ENCODE measurements at places on chromosomes 2 and 18.

DNA sequence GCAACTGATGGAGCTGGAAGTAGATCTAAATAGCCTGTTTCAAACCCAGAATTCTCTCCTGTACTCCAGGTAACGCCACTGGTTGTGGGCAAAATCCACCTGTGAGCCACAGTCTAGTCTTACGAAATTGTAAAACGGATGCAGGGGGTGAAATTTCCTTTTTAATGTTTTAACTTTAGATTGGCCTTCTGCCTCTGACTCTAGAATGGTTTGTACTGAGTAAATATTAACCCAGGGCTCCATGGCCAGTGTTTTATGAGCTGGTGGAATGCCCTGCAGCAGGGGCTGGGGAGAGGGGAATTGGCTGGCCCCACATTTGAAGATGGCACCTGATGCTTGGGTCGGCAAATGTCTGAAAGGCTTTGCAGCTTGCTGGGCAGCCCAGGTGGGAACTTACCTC, 156.6 kb downstream of the MYCN start:
- no peak for DNase-seq

DNA sequence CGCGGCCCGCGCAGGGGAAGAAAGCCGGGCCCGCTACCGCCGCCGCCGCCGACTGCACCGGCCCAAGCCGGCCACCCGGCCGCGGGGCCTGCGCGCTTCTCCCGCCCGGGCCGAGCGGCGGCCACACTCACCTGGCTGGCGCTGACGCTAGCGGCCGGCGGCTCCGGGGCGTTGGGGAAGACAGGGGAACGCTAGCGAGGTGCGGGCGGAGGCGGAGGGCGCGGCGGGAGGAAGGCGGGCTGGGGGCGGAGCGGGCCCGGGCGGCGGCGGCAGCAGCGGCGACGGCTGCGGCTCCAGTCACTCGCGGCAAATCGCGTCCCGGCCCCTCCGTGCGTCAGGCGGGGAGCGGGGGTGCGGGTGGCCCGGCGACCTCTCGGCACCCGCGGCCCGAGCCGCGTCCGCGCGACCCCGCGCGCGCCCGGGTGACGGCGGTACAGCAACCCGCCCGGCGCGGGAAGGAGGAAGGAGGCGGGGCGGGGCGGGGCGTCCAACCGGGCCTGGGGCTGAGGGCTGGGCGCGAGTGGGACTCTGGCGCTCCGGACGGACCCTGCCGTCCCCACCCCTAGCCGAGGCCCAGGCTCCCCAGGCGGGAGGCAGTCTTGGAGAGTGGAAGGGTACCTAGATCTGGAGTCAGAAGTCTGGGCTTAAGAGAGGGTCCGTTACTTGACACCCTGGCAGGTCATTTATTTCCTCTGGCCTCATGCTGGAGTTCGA, at the start of gene SESTD1:
SESTD1 (minus strand) TSS at position 465 of the 714 bp plus-strand sequence. CDS start 72,991 bp downstream, outside the sequence.
- DNase-seq: peak; percentile 70

GRCh38 chr18:25181993-25182392, 170.0 kb downstream of the ZNF521 start:
- no peak for DNase-seq

- DNase-seq: no peak
These were observed 116.6 kb downstream of the GLI2 start for GRCh38 chr2:120852200-120852815.

DNA sequence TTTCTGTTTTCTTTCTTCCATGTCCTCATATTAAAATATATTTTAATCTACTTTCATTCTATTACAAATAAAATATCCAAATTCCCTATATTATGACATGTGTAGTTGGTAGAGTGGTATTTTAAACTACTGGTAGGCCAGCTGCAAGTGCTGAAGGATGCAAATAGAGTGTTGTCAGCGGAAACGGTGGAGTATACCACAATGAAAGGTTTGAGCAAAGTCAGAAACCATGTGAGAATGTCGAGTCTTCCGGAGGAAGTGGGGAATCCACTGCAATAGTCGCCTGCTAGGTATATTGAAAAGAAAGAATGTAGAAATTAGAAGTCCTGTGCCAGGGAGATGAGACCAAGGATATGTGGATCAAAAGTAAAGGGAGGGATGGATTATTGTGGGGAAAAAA, 373.9 kb downstream of the DSEL start:
- DNase-seq: no peak

DNA sequence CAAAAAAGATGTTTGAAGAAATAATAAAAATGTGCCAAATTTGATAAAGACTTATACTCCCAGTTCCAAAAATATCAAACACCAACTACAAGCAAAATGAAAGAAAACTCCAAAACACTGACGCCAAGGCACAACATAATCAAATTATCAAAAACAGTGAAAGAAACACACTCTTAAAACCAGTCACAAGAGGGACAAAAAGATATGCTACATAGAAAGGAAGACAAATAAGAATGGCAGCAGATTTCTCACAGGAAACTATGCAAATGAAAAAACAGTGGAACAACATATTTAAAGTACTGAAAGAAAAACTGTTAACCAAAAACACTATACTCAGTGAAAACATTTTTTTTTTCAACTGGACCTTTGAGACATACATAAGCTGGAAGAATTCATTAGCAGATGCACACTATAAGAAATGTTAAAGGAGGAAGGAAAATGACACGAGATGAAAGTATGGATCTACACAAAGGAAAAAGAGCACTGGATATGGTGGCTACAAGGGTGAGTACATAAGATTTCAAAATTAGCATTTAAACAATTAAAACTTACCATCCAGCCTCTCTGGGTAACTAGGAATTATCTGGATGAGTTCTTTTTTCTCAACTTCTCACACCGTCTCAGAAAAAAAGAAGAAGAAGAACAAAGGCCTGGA, 94.0 kb upstream of the ACVR1C start:
- DNase-seq: no peak

- no peak for DNase-seq
These were observed 225.3 kb downstream of the ICOS start for GRCh38 chr2:204161886-204162285.

DNA sequence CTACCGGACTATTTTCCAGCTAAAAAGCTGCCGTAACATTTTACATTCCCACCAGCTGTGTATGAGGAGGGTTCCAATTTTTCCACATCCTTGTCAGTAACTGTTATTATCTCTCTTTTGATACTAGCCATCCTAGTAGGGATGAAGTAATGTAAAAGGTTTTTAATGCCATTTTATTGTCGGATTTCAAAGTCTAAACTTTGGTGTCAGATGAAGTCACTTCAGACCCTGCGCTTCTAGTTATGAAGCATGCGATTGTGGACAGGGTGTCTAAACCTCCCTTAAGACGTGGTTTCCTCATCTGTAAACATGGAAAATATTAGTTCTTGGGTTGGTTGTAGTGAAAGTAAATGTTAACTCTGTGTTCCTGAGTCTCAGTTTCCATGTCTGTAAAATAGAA, 4.7 kb downstream of the DGKD start:
- no peak for DNase-seq

GRCh38 chr2:65390134-65390533, 42.3 kb downstream of the SPRED2 start:
- DNase-seq: peak; percentile 49

DNA sequence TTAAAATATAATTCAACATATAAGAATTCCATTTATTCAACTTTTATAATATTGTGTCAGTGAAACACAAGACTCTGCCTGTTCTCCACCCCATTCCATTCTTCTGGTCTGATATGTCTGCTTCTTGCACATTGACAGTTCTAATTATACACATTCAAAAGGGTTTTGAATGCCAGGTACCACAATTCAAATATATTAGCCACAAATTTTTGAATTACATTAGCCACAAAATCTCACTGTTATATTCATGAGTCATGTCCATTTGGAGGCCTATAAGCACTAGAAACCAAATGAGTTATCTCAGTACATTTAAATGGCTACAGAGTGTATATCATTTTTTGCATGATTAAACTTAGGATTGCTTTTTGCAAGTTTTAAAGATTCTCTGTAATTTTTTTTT, 72.1 kb downstream of the CCDC150 start:
- no peak for DNase-seq

- DNase-seq: no peak
These were observed 409.0 kb downstream of the LPIN1 start for GRCh38 chr2:12155303-12156051.

DNA sequence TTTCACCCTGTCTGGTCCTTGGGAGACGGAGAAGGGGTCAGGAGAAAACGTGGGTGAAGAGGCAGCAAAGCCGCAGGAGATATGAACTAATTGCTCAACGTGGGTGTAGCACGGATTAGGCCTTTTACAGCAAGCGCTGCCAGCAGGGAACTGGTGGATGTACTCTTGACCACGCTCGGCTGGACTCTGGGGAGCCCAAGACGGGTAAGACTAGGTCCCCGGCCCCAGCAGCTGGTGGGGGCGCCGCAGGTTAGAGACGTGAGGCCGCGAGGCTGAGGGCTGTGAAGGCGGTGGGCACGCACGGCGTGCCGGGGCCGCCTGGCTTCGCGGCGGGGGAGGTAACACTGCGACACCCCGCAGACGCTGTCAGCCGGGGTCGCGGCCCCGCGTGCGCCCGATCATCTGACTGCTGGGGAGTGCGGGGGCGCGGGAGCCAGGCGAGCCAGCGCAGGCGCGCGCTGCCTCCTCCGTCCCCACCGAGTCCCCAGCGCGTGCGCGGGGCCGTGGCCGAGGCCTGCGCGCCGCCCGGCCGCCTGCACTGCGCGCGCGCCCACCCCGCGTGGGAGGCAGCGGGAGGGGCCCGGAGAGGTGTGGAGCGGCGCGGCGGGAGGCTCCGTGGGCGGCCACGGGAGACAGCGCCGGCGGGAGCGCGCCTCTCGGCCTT, at the start of gene CLIP4:
CLIP4 (plus strand) TSS at position 470 of the 664 bp plus-strand sequence. CDS start 5,974 bp downstream, outside the sequence.
- DNase-seq: peak; percentile 75

DNA sequence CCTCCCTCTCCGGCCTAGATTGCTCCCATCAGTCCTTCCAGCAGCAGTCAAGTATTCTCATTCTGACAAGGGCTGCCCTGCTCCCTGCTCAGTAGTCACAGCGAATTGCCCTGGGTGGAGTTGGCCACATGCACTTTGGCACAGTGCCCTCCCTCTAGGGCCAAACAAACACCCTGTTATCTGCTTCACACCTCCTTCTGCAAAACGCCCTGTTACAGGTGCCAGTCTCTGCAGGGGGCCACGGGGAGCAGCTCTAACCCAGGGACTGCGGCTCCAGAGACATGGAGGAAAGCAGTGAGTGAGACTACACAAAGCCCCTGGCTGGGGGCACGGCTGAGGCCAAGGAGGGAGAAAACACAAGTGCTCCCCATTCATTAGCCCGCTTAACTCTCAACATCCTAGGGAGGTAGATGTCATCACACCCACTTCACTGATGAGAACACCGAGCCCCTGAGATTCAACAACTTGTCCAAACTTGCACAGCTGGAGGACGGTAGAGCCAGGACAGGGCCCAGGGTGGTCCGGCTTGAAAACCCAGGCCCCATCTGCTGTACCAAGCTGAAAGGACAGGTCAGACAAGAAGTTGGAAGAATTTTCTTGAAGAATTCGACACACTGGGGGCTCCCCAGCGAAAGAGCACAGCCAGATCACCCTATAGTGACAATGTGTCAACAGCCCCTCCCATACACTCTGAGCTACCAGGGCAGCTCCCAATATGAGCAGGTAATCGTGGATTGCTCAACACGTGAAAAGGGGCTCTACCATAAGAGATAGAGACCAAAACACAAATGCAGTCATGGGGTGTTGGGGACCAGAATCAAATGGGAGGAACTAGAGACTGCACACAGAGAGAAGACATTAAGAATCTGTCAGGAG, 8.7 kb upstream of the TFCP2L1 start:
- DNase-seq: no peak

- no peak for DNase-seq
These were observed 25.7 kb downstream of the RHOB start for GRCh38 chr2:20472569-20472968.

DNA sequence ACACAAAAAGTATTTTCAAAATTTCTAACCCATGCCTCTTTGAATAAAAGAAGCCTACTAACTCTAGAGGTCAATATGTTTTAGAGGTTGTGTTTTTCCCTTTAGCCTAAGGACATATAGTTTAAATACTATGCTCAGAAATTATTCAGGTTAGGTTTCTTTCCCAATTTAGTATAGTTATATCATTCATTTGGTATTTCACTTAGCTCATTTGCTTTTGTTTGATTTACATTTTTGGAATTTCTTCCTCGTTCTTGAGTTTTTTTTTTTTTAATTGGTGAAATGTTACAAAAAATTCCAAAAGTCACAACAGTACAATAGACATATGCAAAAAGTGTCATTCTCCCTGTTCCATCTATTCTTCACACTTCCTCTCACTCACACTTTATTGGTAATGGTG, 371.3 kb upstream of the TNP1 start:
- DNase-seq: no peak

- DNase-seq: no peak
These were observed 77.2 kb upstream of the ST6GAL2 start for GRCh38 chr2:106963156-106963555.

DNA sequence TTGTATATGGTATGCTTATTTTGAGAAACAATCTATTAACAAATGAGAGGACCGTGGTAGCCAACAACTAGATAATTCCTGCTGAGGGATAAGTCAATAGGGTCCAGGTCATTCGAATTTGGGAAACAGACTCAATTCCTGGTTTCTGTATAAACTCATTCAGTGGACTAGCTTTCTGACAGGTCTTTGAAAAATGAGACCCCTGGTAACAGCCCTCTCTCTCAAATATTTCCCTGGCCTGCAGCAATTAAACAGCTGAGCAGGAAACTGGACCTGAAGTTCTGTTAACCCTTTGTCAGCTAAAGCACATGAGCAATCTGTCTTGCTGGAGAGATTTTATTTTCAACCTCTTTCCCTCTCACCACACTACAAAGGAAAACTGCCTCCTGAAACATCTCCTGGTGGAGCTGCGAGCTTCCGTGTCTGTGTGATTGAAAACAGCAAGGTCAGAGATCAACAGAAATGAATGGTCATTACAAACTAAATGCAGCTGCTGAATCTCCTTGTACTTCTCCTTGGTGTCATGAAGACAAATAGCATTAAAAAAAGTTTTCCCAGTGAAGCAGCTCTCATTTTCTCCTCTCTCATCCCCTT, 70.3 kb upstream of the CCDC85A start:
- DNase-seq: no peak

GRCh38 chr2:168583064-168583709, 127.1 kb downstream of the CERS6 start:
- no peak for DNase-seq

GRCh38 chr2:128309280-128310093, 9.2 kb downstream of the HS6ST1 start:
- DNase-seq: no peak

DNA sequence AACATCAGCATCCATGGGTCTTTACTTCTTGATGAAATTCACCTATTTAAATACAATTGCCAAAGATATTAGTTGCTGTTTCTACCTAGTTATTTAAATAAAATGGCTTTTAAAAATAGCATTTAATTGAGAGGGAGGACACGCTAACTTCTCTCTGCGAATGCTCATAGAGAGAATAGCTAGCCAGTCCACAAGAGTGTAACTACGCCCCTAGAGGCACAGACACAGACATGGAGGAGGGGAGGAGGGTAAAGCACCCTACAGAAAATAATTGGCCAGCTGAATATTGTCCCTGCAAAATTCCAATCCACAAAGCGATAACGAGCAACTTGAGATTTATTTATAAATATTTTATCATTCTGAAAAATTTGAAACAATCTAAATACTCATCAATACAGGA, 97.0 kb upstream of the PAPOLG start:
- DNase-seq: no peak

GRCh38 chr18:38923126-38923525, 1357.5 kb upstream of the CELF4 start:
- DNase-seq: no peak
